Caco-2 (cell line): ENCODE measurements at places on chromosomes 1 and 21. TPM values are rescaled to one million over a fixed set of nuclear protein-coding genes. Genes with fewer than 3 reads are reported as not detected.

DNA sequence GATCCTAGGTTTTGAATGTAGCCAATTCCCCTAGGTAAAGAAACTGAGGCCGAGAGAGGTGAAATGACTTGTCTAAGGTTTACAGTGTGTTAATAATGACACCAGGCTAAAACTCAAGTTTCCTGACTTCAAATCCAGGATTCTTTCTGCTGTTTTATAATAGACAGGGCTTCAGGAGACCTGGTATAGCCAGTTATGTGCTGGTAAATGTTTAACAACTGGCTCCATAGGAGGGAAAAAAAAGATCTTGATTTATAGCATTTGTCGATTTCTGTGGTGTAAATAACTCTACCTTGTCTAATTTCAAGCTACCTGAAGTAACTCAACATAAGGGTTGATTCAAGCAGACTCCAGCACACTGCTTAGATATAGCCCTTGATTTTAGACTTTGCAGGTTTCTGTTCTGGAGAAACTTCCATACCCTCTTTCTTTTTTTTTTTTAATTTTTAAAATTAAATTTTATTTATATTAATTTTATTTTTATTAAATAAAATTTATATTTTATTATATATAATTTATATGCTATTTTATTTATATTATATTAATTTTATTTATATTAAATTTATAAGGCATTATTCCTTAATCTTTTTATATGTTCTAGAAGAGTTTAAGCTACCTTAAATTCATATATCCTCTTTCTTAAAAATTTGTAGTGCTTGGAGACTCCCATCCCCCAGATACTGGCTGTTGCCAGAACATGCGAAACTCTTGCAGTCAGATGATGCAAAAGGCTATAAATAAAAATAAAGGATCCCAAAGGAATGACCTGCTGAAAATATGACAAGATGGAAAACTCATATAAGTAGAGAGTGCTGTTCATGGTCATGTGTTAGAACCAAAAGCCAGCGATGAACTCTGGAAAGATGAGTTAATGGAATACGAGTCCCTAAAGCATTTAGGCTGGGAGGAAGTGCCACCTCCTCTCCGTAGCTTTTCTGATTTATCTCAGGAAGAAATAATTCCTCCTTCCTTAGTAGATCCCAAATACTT is 35.4 kb upstream of the SRSF10 start:
- no peak for DNase-seq

The C4BPA gene
- total RNA-seq = 10.6 and 12.7 TPM in 2 replicates

The SLC45A3 gene
- total RNA-seq = 5.5 TPM in 2 replicates

DNA sequence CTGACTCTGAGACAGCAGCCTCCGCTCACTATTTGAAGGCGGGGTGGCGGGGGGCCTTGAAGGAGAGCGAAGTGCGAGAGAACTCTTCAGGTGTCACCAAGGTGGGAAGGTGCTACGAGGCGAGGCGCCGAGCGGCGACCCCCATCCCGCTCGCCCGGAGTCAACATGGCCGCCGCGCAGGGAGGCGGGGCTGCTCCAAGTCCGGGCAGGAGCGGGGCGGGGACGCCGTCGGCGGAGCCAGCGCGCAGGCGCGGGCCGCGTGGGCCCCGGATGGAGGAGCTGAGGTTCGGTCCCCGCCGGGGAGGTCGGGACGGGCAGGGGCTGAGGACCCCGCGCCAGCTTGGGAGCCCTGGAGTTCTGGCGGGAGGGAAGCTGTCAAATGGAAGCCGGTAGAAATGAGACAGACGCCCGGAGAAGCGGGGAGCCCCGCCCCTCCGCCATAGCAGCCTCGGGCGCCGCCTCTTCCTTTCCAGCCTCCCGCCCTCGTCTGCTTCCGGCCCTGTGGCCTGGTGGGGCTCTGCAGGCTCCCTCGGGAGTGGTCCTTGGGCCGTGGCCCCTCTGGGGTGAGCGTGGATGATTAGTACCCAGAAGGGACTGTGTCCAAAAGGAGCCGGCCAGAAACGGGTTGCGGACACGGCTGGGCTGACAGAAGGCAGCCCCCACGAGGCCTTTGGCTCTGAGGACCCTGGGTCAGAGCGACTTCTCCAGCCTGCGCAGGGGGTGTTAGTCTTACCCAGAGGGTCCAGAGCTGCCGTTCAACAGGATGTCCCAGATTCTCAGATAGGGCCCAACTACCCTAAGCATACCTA is at the start of gene PIGV:
Gene PIGV, plus strand, starts transcription at position 245 of the 809 bp plus-strand sequence. CDS start 2,866 bp downstream, outside the sequence.
- peak; percentile 89 for DNase-seq

The VCAM1 gene
- total RNA-seq = not detected in 2 replicates

The OMA1 gene
- total RNA-seq = 6.9 and 8.1 TPM in 2 replicates

The ACAP3 gene
- total RNA-seq = 46.6 and 48.5 TPM in 2 replicates

The CRYZ gene
- 51.9 and 54.3 TPM in 2 replicates for total RNA-seq

GRCh38 chr1:76231320-76231719 is 156.8 kb downstream of the ST6GALNAC3 start:
- DNase-seq = no peak

DNA sequence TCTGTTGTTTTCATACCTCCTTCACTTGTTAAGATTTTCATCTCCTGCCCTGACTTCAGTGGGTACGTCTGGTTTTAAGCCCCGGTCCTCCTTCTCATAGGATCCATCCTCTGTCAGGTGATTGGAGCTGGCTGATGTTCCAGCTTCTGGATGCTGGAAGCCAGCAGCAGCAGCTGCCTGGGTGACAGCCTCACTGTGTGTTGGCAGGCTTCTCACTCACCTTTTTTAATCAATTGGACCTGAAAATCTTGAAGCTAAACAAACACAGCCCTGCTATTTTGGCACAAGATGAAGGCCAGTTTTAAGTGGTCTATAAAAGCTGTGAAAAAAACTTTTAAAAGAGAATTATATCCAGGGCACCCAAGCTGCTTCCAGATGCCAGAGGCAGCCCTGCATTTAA is 181.0 kb downstream of the DISC1 start:
- DNase-seq = no peak

The TTLL10 gene
- 0.29 and 1.2 TPM in 2 replicates for total RNA-seq

DNA sequence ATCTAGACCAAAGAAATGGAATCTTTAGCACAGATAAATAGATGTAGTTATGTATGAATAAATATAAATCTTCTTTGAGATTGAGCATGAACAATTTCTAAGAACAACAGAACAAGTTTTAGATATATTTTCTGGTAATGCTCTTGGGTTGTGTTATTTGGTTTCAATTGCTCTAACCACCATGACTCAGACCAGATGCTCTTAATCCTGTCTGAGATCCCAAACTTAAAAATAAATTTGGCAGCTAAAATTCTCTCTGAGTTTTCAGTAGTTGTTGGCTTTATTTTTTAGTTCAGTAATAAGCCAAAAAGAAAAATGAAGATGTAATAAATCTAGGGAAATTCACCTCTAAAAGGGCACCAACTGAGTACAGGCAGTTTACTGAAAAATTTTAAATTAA is 1693.4 kb downstream of the NCAM2 start:
- no peak for DNase-seq

- no peak for DNase-seq
These were observed 124.1 kb downstream of the POU2F1 start for GRCh38 chr1:167344615-167345385.

GRCh38 chr1:65432918-65433317 is 12.4 kb downstream of the LEPR start:
- no peak for DNase-seq

- DNase-seq = no peak
These were observed 71.4 kb upstream of the COG2 start for GRCh38 chr1:230570724-230571360.

GRCh38 chr1:108007531-108007930 is 42.6 kb upstream of the VAV3 start:
- DNase-seq = no peak

DNA sequence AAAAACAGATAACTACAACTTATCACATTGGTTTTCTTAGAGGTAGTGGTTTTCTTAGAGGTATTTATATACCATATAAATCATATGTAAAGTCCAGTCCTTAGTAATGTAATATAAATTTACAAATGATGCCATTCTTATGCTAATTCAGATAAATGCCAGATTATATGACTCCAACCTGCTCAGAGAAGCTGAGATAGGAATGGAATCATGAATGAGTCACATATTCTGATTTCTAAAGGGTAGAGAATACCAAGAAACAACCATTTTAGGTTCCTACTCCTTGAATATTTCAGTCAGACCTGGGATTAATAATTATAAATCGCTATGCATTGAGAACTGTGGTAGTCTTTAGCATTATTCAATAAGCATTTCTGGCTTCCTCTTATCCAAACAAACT is 760.1 kb upstream of the NEGR1 start:
- no peak for DNase-seq

The GPR25 gene
- total RNA-seq = not detected in 2 replicates

The VHLL gene
- not detected in 2 replicates for total RNA-seq

DNA sequence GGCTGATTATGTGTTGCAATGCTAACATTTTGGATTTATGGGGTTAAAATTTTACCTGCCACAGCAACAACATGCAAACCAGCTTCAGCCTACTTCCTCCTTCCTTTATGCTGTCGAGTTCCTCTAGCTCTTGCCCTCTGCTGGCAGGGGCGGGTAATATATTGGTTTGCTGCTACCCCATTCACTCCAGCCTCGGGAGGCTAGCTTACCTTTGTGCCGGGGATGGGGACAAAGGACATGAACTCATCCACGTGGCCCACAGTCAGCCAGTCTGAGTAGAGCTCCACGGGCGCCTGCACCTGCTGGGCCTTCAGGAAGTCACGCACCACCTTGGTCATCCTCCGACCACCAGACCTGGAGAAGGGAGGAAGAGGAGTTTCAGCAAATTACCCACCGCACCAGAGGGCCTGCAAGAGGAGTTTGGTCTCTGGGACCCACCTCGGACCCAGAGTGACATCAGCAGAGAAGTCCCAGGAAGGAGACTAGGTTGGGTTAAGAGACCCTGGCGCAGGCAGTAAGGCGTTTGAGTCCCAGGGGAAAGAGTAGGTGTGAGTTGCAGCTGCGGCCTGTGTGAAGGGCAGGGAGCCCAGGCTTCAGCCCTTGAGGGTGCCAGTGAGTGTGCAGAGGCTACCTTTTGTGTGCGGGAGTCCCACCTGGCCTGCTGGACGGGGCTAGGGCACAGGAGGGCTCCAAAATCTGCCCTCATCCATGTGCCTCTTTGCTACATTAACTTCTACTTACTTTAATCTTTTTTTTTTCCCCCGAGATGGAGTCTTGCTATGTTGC is 21.8 kb upstream of the SDHB start:
- DNase-seq = no peak

- peak; percentile 33 for DNase-seq
These were observed 23.4 kb downstream of the ARHGEF19 start for GRCh38 chr1:16189003-16189402.

- no peak for DNase-seq
These were observed 98.5 kb upstream of the VANGL1 start for GRCh38 chr1:115543247-115543646.

GRCh38 chr1:21012937-21013336 is 163.8 kb downstream of the EIF4G3 start:
- no peak for DNase-seq

DNA sequence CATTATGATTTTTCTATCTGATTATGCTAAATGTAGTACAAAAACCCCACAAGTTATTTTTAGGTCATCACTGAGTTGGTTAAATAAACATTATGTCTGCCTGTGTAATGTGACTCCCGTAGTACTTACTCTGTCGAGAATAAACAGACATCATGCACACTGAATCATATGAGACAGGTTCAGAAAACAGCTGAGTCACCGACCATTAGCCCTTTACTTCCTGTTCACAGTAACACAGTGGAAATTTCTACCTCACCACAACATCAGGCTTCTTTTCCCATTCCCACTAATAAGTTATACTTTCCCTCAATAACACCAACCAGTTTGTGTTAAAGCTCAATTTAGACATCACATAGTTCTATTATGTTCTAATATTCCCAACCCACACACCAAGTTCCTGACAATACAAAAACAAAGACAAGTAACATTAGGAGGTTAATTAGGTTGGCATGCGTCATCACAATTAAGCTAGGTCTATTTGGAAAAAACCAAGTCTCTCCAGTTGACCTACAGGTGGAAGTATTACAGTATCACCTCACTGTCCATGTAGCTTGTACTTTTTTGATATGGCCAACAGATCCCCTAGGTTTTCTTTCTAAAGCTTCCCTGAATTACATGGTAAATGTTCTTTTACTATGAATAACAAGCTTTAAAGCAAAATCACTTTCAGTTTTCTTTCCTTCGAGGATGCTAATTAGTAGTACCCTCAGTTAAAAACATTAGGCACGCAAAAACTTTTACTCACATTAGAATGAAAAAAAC is 154.2 kb downstream of the EIF4G3 start:
- DNase-seq = peak; percentile 49

DNA sequence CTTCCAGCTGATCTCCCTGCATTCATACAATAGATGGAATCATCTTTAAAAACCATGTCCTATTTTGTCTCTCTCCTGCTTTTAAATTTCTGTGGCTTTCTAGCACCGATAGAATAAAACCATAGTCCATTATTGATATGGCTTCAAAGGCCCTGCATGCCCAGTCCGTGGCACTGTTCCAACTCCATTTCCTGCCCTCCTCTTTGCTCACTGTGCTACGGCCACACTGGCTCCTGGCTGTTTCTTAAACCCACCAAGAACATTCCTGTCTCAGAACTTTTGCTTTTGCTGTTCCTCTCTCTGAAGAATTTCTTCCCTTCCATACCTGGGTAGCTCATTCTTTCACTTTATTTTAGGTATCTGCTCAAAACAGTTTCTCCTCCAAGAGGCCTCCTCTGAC is 7.2 kb downstream of the SLAMF1 start:
- no peak for DNase-seq

The CACYBP gene
- 183 and 207 TPM in 2 replicates for total RNA-seq
